ENCODE measurements at places on chromosomes 1 and 21.

- no peak for DNase-seq
Observed at GRCh38 chr1:169739980-169740379, 6.1 kb upstream of the SELE start.

GRCh38 chr1:199550199-199551065 is 477.1 kb upstream of the NR5A2 start:
- DNase-seq = no peak

- no peak for DNase-seq
Observed at GRCh38 chr1:33724348-33724747, 139.5 kb upstream of the HMGB4 start.

- DNase-seq = no peak
Observed at GRCh38 chr1:67004176-67004575, 49.8 kb downstream of the SLC35D1 start.

DNA sequence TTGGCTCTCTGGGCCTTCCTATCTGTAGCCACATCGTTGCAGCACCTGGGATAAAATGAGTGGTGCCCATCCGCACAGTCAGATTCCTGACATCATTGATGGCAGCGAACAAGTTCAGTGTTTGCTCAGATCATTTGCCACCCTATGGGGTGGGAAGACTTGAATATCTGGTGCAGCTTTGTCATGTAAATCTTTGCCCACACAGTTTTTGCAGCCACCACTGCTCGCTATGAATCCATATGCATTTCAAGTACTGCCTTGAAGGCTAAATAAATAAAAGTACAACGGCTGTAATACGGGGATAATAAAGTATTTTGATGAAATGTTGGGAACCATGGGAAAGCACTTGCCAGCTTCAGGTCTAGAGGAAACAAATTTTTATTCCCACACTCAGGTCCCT is 56.3 kb upstream of the COA6 start:
- no peak for DNase-seq

- DNase-seq = no peak
Observed at GRCh38 chr1:236016782-236017400, 48.0 kb downstream of the NID1 start.

DNA sequence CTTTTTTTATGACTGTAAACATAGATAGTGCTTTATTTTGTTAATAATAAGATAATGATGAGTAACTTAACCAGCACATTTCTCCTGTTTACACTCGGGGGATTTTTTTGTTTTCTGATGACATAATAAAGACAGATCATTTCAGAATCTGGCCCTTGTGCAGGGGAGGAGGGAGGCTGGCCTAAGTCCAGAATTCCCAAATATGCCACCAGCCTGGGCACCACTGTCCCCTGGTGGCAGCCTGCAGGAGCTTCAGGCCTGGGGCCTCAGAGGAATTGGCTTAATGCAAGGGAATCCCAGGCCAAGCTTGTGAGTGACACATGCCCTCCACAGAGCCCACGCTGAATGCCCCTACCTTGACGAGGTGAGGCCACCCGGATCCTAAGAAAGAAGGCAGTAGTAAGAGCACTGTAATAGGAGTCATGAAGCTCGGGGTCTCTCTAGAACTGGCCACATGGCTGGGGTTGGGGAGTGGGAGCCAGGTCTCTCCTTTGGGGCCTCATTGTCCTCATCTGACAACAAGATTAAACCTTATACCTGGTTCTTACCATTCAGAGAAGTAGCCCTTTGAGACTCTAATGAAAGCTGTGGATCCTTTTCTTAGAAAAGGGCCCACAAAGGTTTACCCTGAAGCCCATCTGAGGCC is 24.1 kb downstream of the ETNK2 start:
- DNase-seq = no peak

GRCh38 chr1:104807590-104807989 is 1057.9 kb downstream of the AMY1C start:
- DNase-seq = no peak
